ENCODE measurements at places on chromosomes 11 and 22. TPM values are rescaled to one million over a fixed set of nuclear protein-coding genes. Genes with fewer than 3 reads are reported as not detected.

Gene TEX54
- total RNA-seq, result not detected

Gene UBQLN3
- total RNA-seq, result 0.16 TPM

Gene GALNT18
- not detected for total RNA-seq

- no peak for DNase-seq
Measured at GRCh38 chr22:29479417-29480261, at the start of gene NEFH. TSS of gene NEFH (plus strand) at chr22:29480218. CDS start at chr22:29480263, 45 bp downstream.

- DNase-seq, result no peak
Measured at GRCh38 chr11:22138264-22138663, 54.6 kb upstream of the ANO5 start.

- no peak for DNase-seq
Measured at GRCh38 chr11:20415432-20415831, 27.9 kb downstream of the PRMT3 start.

DNA sequence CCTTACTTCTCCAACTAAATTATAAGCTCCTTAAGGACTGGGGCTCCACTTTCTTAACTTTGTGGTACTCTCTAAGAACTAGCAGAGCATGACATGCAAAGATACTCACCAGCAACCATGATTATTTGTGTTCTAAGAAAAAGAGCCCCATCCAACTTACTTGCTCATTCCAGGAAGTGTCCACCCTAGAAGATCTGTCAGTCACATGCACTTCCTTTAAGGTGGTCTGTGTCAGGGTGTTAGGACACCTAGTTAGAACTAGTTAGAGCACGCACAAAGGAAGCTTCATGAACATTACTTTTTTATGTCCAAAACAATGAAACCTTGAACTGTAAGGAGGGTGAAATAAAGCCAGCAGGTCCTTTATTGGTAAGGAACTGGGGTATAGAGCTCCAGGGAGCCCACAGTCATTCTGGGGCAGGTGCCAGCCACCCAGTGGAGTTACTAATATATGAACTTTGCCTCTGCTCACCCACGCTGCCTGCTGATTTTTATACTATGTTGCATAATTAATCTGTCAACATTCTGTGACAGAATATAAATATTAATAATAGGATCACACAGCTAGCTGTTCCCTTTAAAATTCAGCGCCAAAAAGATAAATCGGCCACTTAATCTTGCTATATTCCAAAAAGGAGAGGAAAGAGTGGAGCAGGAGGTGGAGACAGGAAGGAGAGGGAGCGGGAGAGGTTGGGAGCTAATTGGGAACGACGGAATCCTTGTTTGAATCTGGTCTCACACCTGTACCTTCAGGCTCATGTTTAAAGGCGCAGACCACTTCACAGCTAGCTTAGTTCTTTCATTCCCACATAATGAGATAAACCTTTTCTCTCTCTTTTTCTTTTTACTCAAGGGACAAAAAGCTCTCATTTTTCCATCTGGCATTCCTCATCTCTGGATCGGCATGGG is 755.0 kb downstream of the OPCML start:
- no peak for DNase-seq

DNA sequence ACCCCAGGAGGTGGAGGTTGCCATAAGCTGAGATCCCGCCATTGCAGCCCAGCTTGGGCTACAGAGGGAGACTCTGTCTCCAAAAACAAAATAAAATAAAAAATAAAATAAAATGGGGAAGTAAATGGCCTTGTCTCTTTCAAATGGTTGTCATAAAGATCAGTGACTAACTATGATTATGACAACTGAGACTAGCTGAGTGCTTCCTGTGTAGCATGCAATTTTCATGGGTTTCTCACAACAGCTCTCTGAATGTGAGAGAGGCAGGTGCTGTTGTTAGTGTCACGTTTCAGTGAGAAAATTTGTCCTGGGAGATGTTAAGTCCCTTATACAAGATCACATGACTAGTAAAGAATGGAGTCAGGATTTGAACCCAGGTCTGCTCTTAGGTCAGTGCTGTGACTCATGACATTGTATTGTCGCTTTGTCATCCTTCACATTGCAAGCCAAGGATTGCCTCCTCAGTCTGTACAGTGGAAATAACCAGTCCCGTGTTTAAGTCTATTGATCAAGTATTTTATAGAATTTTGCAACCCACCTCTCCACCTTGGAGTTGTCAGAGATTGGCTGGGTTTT is 163.3 kb upstream of the CCDC90B start:
- no peak for DNase-seq

- no peak for DNase-seq
Measured at GRCh38 chr22:35315141-35315854, 15.6 kb downstream of the TOM1 start.

DNA sequence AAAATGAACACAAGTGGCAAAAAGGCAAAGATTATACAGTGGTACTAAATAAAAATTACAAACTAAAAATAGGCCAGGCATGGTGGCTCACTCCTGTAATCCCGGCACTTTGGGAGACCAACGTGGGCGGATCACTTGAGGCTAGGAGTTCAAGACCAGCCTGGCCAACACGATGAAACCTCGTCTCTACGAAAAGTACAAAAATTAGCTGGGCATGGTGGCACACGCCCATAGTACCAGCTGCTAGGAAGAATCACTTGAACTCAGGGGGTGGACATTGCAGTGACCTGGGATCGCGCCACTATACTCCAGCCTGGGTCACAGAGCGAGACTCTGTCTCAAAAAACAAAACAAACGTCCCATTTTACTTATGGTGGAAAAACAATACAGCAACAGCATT is 24.5 kb downstream of the ZNF280B start:
- no peak for DNase-seq

DNA sequence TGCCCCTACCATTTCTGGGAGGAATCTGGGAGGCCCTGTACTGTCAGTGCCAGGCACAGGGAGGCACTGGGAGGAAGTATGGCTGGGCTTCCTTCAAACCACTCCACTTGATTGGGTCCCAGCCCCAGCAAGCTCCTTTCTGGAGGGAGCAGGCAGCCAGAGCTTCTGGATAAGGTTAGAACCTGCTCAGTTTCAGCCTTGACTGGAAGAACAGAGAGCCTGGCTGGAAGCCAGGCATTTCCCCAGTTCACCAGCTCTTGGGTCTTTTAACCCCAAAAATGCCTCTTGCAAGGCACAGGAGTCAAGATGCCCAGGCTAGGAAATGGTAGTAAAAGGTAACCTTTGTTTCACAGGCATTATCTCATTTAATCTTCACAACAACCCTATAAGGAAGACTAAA is 9.0 kb upstream of the KCTD14 start:
- DNase-seq, result no peak

- no peak for DNase-seq
Measured at GRCh38 chr22:44354288-44354687, 41.5 kb upstream of the SHISAL1 start.

Measured in T-cell (primary cell).